ENCODE measurements at places on chromosomes 13 and 19.

DNA sequence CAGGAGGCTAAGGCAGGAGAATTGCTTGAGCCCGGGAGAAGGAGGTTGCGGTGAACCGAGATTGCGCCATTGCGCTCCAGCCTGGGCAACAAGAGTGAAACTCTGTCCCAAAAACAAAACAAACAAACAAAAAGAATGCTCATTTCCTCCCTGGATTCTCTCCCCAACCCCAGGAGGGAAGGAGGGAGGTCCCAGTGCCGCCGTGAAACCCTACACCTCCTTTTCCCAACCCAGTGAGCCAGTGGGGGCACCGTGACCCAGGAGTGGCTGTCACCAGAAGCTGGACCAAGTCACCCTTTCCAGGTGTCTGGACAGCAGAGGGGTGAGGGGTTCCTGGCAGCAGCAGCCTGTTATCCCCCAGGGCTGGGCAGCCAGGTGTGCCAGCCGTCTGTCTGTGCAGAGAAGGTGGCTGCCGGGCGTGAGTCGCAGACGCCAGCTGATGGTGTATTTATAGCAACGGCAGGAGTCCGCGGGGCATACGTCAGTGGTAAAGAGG, 23.5 kb downstream of the NFIC start:
- DNase-seq, result no peak

- DNase-seq, result no peak
Observed at GRCh38 chr19:48480558-48481500, 11.7 kb downstream of the CYTH2 start.

DNA sequence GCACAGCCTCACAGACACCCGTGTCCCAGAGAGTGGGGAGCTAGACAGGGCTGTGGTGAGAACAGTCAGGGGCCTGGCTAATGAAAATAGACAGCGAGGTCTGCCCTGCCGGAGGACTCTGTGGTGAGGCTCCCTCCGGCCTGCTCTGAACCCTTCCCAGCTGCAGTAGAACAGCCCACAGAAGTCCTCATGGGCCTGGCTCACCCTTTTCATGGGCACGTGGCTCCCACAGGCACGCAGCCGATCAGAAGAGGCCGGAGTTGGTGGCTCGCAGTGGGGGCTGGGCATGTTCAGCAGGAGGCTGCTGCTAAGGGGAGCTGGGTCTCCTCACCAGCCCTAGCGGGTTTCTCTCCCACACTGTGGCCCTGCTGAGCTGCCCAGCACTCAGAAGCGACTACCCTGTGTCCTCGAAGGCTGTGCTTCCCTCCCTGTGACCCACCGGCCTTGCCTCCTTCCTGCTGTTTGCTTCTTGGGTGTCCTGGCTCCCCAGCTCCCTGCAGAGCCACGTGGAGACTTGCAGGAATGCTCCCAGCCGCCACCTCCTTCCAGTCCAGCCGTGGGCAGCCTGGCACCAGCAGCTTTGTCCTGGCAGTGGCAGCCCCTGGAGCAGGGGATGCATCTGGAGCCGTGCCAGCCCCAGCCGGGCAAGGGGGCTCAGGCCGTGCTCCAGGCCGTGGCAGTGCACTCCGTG, 138.7 kb downstream of the KDM4B start:
- DNase-seq, result no peak

DNA sequence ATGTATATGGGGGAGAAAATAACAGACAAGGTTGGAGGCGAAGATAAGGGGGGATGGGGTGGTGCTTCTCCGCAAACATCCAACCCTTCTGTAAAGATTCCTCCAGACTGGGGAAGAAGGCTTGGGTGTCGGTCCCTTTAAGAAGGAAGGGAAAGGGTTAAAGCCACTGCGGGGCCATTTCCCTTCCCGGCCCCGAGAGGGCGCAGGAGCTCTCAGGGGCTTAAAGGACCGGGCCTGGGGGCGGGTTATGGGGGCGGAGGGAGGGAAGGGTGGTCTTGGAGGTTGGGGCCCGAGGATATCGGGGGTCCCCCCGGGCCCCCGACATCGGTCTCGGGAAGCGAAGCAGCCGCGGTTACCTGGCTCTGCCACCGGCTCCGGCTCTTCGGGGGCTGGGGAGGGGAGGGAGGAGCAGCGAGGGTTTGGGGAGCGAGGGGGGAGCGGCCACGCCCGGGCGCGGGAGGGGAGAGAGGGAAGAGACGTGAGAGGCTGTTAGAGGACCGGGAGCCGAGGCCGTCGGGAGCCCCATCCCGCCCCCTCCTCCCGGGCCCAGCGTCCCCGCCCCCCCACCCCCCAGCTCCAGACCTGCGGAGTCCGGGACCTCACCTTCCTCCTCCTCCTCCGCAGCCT, 2.8 kb downstream of the TNNT1 start:
- peak; percentile 64 for DNase-seq

GRCh38 chr19:11322269-11323024, 17.0 kb downstream of the RAB3D start:
- no peak for DNase-seq

DNA sequence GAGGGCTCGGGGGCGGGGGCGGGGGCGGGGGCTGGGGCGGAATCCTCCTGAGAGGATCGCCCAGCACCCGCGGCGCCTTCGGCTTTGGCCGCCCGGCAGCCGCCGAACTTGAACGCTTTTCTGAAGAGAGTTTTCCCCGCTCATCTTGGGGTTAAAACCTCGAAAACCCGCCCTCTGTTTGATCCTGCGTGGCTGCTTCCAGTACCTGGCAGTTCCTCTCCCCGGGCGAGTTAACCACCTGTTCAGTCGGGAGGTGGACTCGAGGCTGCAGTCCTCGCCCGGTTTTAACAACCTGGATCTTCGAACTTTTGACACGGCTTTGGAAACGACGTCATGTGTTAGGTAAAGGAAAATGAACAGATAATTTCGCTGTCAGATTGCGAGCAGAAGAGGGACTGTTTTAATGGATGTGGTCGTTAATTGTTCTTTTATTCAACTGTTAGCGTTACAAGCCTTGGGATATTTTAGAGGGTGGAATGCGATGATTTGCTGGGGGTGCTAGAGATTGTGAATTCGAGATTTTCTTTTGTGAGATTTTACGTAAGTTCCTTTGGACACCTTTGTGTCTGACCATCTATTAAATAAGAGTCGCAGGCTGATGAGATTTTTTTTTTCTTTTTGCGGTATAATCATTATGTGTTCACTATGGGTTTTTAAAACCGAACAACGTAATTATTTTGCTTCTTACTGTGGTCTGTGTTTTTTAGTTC, 1.0 kb downstream of the FNDC3A start:
- peak; percentile 83 for DNase-seq

All from RPMI8226 (cell line).